ENCODE measurements at places on chromosomes 6 and 20.

DNA sequence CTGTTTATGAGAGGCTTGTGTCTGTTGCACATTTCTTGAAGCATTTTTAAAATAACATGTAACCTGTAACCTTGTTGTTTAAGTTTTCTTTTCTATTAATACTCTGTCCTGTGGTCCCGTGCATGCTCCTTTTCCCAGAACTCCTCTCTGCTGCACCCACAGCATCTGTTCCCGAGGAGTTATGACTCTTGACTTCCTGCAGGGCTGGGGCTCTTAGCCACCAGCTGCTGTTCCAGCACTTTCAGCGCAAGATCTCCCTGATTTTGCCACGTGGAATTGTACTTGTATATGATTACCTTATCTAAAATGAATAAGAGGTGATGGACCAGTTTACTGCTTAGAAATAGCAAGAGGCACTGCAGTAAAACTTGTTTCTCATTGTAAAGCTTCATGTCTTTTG, 150.6 kb downstream of the QKI start:
- no peak for DNase-seq

- no peak for DNase-seq
Observed at GRCh38 chr6:164034602-164035140, 620.2 kb downstream of the QKI start.

DNA sequence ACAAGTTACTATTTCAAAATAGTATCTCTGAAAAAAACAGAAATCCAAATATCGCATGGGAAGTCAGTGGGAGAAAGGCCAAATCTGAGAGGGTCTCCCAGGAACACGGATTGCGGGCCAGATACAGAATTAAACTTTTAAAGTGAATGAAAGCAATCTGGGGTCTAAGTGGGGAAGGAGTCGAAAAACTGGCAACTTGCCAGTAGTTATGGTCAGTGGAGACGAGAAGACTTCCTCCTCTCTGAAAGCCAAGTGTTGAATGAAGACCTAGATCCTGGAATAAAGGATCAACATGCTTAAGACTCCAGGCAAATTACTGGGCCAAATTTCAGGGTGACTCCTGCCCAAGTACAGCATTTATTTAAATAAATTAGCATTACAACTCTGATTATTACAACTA, 123.6 kb downstream of the BFSP1 start:
- DNase-seq: no peak

DNA sequence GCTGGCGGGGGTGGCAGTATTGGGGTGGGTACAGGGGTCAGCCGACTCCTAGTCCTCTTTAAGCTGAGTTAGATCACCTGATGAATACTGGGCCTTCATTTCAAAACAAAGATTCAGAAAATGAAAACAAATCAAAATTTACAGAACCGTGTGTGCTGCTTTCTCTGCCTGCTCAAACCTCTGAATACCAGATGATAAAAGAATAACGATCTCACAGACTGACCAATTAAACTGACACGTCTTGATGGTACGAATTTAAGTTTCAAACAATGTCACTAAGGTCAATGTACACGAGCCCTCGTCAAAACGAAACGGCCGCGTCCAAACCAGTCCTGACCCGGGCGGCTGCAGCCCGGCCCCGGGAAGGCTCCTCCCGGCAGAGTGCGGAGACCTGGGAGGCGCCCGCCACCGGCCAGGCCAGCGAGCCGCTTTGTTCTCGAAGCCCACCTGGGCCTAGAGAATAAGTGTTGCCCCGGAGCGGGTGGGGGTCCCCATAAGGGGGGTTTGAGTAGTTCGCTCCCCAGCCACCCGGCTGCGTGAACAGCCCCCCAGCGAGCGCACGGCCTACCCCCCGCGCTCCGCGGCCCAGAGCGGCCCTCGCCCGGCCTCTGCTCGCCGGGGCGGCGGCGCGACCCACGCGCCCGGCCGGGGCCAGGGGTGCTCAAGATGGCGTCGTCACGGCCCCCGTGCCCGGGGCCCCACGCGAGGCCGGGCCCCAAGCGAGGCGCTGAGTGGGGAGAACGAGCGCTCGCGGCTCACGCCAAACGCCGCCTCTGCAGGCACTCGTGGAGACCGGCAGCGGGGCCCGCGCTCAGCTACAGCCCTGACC, 728 bp downstream of the PSMA7 start:
- no peak for DNase-seq

- no peak for DNase-seq
Observed at GRCh38 chr6:45743028-45743615, 272.5 kb downstream of the CLIC5 start.

DNA sequence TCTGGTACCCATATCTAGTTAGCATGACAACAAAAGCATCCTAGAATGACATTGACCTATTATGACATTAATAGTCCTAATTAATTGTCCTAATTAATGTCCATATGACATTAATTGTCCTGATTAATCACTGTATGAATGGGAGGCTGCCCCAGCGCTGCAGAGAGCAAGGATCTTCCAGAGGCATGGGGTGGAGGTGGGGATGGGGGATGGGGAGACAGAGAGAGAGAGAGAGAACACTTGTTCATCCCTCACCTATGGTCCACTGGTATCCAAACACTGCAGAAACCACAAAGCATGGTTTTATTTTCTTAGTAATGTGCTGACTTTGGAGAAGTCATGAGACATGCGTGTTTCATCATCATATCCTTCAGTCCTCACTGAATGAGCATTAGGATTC, 235.1 kb downstream of the FNDC1 start:
- DNase-seq: no peak

- no peak for DNase-seq
Observed at GRCh38 chr6:1503811-1504210, 105.9 kb upstream of the FOXC1 start.

DNA sequence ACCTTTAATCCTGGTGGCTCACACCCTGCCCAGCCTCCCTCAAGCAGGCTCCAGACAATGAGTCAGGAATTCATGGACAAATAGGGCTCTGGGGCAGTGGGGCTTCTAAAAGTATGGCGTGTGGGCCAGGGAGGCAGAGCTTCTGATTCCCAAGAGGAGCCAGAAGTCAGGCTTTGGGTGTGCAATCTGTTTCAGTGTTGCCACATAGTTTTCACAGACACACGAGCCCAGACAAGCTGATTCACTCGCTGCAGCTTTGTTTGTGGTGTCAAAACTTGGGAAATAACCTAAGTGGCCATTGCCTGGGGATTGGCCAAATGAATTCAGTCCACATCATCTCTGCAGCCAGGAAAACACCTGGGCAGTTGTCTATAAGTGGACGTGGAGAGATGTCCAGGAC, 9.2 kb downstream of the PEDS1 start:
- DNase-seq: no peak

DNA sequence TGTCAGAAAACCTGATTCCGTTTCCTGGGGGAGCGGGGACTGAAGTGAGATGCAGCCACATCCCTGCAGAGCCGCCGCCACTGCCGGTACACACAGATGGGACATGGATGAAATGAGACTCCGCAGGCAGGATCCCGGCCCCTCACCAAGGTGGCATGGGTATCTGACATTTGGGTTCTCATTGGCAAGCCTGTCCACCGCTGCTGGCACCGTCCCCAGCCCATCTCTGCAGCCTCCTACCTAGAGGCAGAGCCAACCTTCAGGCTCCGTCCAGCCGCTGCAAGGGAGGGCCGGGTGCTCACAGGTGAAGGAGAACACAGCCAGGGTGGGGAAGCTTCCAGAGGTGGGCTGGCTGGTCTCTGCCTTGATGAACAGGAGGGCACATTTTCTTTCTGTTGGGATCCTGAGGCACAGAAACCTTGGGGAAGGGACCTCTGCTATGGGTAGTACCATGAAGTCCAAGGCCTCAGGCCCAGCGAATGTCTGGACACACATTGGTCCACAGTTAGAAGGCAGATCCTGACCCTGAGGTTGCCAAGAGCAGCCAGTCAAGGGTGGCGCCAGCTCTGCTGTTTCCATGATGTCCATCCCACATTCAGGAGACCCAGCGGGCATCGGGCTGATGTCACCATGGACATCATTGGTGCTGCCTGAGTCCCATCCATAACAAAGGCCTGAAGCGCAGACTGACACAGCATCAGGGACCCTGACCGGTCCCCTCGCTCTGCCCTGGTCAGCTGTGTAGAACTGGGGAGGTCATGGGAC, 177.4 kb downstream of the TAF4 start:
- no peak for DNase-seq

- no peak for DNase-seq
Observed at GRCh38 chr6:157099912-157100593, 223.3 kb downstream of the TMEM242 start.

- no peak for DNase-seq
Observed at GRCh38 chr6:36912030-36912454, 26.3 kb downstream of the C6orf89 start.

DNA sequence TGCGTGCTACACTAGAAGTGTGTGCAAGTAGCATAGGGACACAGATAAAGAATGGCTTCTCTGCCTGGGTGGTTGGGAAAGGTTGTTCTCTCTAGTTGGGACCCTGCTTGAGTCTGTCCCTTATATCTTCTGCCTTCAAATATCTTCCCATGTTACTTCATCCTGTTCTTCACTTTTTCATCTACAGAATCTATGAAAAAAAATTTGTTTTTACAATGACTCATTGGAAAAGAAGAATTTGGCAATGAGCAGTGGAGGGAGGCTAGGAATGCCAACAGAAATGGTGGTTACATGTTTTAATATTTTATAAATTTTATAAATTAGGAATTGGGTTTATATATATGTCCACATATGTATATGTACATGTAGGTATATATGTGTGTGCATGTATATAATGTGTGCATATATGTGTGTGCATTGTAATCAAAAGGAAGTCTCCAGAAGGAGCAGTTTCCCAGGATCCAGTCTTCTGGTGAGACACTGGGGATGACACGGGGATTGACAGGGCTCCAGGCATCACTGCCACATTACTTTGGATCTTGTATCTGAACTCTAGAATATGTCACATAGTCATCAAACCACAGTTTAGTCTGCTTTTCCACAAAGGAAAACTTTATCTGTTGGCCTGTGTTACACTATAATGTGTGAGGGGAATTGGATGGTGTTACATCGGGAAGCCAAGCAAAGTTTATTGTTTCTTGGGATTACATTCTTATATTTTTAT, 75.3 kb upstream of the RIPOR2 start:
- no peak for DNase-seq

Measured in nucleus accumbens (tissue), 56 donors.